ENCODE measurements at places on chromosomes 1 and 21.

DNA sequence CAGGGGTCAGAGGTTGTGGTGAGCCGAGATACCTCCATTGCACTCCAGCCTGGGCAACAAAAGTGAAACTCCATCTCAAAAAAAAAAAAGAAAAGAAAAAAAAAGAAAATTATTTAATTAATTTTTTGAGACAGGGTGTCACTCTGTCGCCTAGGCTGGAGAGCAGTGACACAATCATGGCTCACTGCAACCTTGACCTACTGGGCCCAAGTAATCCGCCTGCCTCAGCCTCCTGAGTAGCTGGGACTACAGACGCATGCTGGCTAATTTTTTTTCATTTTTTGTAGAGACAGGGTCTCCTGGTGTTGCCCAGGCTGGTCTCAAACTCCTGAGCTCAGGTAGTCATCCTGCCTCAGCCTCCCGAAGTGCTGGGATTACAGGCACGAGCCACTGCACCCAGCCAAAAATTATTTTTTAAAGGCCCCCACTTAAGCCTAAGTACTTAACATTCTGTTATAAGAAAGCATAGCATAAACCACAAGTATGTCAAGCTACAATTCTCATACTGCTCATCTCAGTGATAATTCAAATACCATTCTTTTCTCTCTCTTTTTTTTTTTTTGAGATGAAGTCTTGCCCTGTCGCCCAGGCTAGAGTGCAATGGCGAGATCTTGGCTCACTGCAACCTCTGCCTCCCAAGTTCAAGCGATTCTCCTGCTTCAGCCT lies 19.9 kb downstream of the NUCKS1 start:
- DNase-seq, result no peak

DNA sequence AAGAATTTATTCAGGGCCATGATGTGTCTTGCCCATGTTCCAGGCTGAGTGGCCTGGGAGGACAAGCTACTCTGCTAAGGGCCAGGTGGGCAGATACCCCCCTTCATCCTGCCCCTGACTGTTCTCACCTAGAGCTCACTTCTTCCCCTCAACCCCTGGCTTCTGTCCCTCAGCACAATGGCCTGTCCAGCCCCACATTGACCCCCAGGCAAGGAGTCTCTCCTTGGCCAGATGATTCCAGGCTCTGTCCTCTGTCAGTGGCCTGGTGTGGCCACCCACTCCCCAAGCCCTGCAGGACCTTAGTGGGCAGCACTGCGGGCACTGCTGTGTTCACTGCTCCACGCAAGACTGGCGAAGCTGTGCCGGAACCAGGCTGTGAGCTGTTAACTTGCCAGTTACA lies 460.0 kb downstream of the MATN1 start:
- no peak for DNase-seq

- DNase-seq, result no peak
These were observed 4.0 kb downstream of the GLMP start for GRCh38 chr1:156291226-156292061.

DNA sequence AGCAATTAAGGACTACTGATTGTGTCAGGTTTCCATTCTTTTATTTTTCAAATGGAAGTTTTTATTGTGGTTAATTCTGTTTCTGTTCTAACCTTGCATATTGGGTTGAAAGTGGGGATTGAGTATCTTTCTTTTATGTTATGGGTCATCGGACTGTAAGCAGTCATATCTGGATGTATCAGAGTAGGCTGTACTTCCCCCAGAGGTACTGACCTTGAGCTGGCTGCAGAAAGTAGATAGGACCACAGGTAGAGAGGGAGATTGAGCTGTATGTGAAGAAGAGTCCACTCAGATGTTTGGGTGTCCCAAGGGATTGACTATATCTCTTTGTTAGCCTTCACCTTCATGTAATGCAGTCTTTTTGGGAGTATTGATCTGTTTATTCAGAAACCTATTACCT lies 20.5 kb upstream of the ALG14 start:
- no peak for DNase-seq

GRCh38 chr1:230750986-230751625 lies 3.9 kb downstream of the CAPN9 start:
- DNase-seq, result no peak

DNA sequence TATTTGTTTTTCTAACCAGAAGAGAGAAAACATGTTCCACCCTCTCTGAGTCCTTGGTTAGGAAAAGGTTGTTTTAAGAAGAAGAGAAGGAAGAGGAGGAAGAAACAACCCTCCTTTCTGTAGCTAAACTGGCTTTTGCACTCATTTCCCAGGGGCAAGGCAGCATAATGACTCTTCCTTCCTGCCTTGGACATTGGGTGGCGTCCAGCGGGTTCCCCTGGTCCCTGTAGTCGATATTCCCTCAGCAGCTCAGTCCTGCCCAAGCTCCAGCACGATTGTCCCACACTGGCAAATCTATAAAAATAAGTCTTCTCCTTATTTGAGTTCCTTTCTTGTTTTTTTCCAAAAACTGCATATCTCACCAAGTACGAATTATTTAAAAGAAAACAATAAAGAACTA lies 81.2 kb downstream of the TEX35 start:
- no peak for DNase-seq

DNA sequence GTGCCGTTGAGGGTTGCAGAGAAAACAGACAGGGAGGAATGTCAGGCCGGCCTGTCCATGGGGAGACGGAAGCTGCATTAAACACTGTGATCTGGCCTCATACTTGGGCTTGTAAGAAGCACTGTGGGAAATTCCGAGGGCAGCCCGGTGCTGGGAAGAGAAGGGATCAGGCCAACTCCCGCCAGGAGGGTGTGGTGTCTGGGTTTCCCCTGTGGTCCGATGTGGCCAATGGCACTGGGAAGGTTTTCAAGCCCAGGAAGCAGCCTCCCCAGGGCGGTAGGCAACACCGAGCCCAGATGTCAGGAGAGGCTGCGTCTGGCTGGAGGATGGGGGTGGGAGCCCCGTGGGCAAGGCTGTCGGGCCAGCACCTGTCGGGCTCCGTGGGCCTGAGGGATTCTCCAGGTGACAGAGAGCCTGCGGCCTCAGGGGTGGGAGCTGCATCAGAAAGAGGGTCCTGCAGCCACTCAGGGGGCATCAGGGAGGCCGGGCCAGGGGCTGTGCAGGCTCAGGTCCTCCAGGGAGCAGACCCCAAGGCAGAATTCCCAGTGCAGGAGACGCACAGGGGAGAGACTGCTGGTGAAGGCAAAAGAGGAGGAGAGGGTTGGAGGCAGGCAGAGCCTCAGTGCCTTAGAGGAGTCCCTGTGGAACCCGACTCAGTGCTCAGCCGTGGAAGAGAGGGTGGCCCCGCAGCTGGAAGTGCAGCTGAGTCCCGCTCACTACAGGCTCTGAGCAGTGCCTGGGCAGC lies 8.4 kb downstream of the UBASH3A start:
- no peak for DNase-seq
